Fibroblast of skin of abdomen (primary cell): ENCODE measurements at places on chromosomes 3 and 15.
A peak's percentile ranks its signal among the peaks of the same experiment; 100 is the strongest.

DNA sequence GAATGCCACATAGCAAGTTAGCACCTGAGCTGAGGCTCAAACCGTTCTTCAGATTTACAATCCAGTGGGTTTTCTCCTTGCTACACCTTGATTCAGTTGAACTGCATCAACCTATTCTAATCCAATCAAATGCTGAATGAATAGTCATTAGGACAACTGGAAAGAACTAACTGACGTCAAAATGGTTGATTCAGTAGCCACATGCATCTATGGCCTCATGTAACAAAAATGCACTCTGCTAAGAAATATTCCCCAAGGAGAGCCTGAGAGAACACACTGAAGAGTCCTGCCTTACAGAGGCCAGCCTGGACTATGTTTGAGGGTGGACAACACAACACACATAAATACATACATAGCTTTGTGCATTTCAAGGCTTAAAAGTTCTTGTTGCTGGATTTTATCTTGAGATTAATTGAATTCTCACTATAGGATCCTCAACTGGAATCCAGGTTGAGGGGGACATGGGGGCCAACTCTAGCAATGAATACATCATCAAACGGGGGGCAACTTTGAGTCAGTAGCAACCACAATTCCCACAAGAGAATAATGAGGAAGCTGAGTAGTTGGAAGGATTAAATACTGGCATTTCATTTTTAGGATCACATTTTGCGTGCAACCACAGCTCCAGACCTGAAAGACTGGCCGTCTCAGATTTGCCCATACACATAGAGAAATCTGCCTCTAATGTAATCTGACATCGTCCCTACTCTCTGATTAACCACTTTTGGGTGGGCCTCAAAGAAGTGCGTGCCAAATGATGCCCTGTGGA is 280.2 kb upstream of the ICE2 start:
- DNase-seq: peak; percentile 97

- peak; percentile 23 for DNase-seq
Observed at GRCh38 chr3:49255112-49255511, 21.9 kb downstream of the C3orf62 start.

GRCh38 chr3:187986514-187986934 is 167.4 kb upstream of the LPP start:
- peak; percentile 95 for DNase-seq

- DNase-seq: no peak
Observed at GRCh38 chr3:97070302-97070701, 255.9 kb downstream of the EPHA6 start.

GRCh38 chr3:49719214-49719884 is at the start of gene AMIGO3:
TSS of gene AMIGO3 (minus strand) at chr3:49719684. CDS start at chr3:49719465, 219 bp downstream.
- DNase-seq: peak; percentile 93

DNA sequence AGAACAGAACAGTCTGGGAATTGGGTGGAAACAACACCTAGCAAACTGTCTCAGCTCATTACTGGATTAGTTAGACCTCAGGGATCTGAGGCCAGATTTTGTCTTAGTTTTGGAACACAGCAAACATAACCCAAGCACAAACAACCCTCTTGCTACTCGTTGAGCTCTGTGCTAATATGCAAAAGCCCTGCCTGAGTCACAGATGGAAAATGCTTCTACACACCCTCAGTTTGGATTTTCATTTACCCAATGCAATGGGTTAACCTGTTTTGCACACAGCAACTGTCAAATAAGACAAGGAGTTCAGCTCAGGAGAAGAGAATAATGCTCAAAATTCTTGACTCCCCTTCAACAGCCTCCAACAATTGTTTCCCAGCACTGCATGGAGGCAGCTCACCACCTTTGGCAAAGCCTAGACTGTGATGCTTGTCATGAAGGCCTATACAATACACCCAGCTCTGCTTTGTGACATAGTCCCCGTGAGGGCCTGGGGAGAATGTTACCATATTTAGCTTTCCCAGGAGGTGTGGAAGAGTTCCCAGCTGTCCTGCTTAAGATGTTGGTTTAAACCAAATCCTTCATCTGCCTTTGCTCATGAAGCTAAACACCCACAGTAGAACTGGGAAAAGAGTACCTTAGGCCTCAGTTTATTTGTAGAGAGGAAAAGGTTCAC is 68.9 kb upstream of the MNS1 start:
- DNase-seq: no peak

DNA sequence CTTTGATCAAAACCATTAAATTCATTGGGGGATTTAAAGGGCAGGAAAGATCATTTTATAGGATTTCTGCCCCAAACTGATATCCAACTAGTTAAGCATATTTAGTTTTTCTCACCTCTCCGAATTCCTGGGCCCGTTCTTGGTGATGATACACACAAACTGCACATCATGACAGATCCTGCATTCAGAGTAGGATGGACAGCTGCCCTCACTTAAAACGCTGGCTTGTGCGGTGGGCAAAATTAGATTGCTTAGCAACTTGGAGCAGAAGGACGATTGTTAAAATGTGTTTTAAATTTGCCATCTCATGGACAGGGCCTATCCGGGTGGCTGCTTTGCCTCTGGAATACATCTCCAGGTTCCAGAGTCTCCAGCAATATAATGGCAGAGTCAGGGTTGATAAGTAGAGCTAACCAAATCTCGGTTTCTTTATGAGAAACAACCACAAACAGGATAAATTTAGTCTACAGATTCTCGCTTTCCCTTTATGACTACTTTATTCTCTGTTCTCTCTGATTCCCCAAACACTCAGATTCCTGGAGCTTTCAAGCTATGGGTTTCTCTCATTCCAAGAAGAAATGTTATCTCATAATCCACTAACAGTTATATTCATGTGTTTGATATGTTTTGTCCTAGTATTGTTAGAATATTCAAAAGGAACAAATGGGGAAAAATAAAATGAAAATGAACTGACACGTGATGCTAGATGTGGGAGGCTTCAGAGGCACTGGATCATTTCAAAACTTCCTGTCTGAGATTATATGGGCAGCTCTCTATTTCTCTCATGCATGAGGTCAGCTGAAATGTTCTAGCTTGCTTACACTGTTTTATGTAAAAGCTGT is 1014.1 kb upstream of the SEMA6D start:
- no peak for DNase-seq

- DNase-seq: peak; percentile 53
Observed at GRCh38 chr15:65856821-65857455, 12.4 kb upstream of the RAB11A start.

GRCh38 chr3:37386627-37387230 is 212.3 kb upstream of the LRRFIP2 start:
- DNase-seq: no peak

GRCh38 chr3:152039887-152040286 is 166.4 kb downstream of the SUCNR1 start:
- DNase-seq: no peak

DNA sequence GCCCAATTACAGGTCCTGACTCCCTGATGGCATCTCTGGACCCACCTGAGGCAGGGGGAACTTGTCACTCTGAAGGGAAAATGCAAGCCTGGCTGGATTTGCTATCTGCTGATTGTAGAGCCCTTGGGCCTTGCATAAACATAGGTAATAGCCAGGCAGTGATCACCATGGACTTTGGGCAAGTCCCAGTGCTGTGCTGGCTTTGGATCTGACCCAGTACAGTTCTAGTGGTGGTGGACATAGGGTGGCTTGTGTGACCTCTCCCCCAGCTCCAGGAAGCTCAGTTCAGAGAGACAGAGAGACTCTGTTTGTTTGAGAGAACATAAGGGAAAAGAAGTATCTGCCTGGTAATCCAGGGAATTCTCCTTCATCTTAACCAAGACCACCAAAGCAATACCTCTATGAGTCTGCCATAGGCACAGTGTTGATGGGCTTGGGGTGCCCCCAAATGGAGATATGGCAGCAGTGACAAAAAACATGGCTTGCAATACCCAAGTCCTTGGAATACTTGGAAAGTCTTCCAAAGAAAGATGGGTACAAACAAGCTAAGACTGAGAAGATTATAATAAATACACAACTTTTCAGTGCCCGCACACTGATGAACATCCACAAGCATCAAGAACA is 348.5 kb downstream of the PYDC2 start:
- DNase-seq: peak; percentile 10

GRCh38 chr3:62833538-62833937 is 41.7 kb downstream of the CADPS start:
- peak; percentile 22 for DNase-seq

DNA sequence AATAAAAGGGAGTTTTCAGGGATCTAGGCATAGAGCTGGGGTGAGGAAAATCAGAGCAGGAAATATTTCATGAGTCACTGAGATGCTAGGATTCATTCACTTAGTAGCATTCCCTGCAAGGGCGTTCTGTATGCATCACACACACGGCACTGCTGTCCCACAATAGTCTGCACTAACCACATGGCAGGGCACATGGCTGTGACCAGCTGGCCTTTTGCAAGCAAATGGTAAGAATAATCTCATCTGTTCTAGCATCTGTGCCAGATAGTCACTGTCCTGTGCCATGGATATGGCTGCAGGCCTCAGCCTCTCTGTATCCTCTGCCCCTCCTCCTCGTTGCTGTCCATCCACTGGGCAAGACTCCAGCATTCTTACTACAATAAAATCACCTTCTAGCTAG is 37.8 kb downstream of the BOC start:
- peak; percentile 82 for DNase-seq

GRCh38 chr3:129199366-129199765 is 15.7 kb upstream of the CNBP start:
- DNase-seq: no peak
